Occipital lobe (tissue), 3 donors: ENCODE measurements at places on chromosomes 11 and 22.
A peak's percentile ranks its signal among the peaks of the same experiment; 100 is the strongest.

- DNase-seq = no peak
These were observed 50.2 kb downstream of the RPL27A start for GRCh38 chr11:8732748-8733241.

DNA sequence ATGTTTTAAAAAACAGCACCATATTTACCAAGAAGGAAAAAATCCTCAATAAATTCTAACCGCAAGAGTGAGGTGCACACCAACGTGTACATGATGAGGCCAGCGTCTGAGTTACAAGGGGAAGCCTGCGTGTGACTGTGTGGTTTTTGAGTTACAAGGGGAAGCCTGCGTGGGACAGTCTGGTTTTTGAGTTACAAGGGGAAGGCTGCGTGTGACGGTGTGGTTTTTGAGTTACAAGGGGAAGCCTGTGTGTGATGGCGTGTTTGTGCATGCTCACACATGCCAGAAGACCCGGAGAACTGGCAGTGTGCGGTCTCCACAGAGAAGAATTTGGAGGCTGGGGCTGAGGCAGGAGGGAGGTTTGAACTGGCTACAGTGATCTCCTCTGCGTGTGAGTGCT lies 1376.4 kb downstream of the TBC1D22A start:
- DNase-seq = no peak

DNA sequence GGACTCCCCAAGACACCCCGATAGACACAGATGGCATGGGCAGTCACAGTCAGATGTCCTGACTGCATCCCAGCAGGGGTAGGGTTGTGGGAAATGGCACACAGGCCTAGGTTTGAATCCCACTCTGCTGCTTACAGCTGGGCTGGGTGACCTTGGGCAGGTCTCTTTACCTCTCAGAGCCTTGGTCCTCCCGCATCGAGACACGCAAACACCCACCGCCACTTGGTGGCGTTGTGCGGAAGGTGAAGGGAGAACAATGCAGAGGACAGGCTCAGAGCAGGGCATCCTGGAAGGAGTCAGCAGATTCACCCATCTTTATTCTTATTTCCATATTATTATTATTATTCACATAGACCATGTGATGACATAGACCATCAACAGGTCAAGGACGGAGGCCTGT lies 140.5 kb downstream of the MIAT start:
- no peak for DNase-seq

- DNase-seq = no peak
These were observed 7.7 kb downstream of the CHRDL2 start for GRCh38 chr11:74723511-74723910.

DNA sequence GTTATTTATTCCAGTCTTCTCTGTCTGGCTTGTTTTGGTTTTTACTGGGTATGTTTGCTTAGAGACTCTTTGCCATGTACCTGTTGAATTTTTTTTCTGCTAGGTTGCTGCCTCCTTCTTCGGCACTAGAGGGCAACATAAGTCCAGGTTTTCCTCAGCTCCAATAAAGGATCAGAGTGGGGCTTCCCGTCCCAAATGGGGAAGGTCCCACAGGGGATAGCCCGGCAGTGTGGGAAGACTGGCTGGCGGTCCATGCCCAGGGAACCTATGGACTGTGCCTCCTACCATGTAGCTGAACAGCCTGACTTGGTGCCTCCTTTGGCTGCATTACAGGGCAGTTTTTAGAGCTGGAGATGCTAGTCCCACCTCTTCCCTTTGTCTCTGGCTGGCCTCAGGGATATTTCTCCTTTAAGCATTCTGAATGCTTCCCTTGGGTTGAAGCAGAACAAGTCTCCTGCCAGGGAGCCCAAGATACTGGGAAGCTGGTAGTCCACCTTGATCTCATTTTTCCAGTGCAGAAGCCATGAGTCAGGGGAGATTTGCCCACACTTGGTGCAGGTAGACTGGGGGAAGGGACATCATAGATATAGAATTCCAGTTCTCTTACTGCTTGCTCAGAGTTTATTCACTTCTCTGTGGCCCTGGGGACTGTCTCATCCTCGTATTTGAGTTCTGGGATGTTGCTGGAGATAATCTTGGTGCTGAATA lies 60.2 kb downstream of the BRD1 start:
- no peak for DNase-seq

DNA sequence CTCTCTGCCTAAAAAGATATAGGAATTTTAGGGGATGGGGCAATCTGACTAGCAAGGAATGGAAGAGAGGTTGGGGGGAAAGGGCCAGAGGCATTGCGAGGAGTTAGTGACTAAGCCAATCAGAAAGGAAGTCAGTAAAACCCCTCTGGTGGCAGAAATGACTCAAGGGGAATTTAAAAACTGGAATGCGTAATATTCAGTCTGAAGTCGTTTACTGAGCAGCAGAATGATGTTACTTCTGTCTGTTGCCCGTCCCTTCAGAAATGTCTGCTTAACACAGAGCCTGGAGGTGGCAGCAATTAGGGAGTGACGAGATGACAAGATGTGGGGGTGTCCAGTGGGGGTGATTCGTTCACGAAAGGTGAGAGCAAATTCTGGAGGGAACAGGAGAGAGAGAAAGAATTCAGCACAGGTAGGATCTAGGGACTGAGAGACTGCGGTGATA lies 107.7 kb upstream of the CLMP start:
- DNase-seq = no peak

DNA sequence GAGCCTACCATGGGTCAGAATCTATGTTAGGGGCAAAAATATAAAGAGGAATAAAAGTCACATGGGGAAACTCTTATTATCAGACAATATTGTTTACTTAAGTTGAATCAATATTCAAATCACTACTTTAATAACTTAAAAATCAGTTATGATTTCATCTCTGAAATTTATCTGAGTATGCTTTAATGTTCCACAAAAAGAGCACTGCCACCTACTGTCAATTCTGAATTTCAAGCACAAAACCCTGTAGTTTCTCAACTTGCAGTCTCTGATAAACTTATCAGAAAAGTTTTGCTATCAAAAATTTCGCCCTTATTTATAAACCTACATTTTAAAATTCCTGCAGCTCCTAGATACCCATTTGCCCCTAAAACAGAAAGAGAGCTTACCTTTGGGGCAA lies 47.3 kb downstream of the RDX start:
- DNase-seq = no peak

DNA sequence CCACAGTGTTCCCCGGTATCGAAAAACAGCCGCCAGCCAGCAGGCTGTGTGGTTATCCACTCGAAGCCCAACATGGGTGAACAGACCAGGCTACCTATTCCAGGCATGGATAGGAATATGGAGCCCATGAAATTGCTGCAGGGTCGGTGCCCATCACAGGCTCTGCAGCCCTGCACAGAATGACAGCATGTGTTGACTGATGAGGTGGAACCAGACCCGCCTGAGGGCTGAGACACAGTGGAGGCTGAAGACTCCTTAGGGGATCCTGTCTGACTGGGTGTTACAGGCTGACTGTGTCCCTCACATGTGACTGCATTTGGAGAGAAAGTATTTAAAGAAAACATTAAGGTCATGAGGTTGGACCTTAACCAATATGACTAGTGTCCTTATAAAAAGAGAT lies 6.2 kb upstream of the YPEL1 start:
- DNase-seq = no peak

DNA sequence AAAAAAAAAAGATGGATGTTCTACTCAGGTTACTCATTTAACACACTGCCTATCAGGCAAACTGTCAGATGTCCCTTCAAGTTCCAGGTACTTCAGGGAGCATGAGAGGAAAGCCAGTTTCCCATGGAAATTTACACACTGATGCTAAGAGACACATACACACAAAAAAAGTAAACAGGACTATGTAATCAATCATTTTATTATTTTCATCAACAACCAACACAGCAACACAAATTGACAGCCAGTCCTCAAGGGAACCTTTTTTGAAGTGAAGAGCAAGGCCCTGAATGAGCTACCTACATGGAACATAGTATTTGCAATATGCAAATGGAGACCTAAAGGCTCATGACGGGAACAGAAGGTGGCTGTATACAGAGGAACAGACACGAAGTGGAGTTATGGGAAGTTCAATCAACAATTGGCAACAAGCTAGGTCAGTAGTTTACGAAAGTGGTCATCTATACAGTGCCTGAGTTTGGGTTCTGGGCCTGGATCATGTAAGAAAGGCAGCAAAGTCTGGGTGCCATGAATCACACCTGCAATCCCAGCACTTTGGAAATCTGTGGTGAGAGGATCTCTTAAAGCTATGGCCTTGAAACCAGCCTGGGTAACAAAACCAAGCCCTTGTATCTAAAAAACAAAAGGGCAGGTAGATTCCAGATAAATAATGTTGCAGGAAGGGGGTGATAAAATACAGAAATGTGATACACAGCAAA lies 12.6 kb upstream of the WDR74 start:
- no peak for DNase-seq

DNA sequence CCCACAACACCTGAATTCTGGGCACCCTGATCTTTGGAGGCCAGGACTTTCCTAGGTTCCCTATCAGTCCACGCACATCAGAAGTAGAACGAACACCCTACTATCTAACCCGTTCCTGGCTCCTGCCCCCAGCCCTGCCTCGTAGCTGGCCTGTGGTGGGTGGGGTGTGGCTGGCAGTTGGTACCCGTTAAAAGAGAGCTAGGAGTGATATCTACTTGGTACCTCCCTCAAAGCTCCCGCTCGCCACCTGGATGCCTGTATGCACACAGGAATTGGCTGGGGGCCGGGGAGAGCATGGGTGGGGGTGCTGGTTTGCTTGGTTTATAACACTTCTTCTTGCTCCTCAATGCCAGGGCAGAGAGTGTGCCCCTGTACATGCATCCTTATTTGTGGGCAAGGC lies 14.0 kb upstream of the NECTIN1 start:
- DNase-seq = no peak

GRCh38 chr11:106821291-106821690 lies 197.0 kb downstream of the GUCY1A2 start:
- DNase-seq = no peak

DNA sequence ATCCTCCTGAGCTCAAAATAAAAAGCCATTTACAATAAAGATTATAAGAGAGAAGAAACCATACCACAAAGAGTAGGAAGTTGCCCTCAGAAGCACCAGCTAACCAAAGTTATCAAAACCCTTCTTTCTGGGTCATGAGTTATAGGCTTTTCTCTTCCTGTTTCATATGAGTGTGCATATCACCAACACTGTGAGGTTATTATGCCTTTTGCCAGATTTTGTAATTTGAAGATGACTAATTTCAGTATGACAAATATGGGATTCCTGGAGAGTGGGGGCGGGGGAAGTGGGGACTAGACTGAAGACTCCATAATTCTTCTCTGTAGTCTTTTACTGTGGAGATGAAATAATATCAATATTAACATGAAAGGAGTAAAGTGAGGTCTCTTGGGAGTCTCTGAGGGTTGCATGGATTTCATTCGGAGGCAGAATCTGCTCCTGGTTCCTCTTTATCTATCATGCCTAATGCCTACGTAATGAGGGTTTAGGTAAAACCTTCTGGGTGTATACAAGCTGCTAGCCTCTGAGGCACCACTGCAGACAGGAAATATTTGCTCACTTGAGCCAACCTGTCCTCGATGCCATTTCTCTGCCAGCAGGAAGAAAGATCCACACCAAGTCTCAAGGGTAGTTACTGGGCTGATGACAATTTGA lies 2.1 kb downstream of the LPXN start:
- no peak for DNase-seq

DNA sequence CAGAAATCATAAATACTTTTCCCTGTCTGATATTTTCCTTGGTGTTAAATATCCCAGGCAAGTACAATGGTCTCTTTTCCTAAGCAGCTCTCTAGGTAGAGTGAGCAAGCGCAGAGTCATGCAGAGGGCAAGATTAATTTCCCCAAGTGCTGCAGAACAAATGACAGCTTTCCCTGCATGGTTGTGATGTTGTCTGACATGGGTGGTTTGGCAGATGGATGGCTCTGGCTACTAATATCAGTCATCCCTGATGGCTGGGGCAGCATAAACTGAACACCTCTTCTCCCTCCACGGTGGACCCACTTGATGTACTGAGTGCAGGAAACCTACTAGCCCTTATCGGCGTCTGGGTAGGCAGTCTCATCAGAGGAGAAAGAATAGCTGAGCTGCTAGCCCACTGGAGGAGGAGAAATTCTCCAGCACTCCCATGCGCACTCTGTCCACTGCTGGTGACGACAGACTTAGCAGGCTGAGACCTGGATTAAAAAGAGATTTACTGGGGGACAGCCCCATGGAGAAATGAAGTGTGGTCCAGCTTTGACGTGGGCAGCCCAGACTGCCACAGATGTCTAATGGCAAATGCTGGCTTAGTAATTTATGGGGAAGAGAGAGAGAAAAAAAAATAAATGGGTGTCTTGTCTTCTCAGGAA lies 202.9 kb downstream of the DBX1 start:
- DNase-seq = no peak

- DNase-seq = no peak
These were observed 4220.0 kb upstream of the OR11H1 start for GRCh38 chr22:11307998-11308397.

DNA sequence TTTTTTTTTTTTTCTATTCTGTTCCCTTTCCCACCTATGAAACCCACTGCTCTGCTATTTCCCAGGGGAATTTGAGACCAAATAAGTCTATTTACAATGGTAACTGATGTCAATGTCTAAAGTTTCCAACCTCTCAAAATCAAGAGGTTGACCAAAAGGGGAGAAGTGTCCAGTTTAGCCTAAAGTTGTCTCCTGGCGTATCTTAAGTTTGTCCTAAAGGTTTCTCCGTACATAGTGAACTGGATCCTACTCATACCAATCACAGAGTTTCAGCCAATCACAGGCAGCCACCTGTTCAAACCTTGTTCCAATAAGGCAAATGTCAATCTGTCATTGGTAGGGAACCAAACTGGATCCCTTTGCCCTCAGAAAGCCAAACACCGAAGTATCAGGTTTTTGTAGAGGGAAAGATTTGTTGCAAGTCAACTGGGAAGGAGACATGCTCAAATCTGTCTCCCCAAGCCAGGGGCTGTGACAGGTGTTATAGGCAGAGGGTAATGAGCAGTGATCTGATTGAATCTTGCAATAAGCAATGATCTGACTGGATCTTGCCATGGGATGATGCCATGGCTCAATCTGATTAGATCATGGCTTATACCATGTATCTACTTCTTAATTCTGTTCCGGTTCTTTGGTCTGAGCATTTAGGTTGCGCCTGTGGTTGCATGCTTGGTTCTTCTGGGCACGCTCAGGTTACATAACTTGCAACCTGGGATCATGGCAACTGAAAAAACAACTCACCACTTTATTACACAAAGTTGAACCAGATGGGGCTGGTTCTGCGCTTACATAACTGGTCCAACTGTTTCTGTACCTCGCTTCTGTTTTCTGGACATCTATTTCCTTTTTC lies 1.1 kb upstream of the VPS37C start:
- DNase-seq = peak; percentile 18

DNA sequence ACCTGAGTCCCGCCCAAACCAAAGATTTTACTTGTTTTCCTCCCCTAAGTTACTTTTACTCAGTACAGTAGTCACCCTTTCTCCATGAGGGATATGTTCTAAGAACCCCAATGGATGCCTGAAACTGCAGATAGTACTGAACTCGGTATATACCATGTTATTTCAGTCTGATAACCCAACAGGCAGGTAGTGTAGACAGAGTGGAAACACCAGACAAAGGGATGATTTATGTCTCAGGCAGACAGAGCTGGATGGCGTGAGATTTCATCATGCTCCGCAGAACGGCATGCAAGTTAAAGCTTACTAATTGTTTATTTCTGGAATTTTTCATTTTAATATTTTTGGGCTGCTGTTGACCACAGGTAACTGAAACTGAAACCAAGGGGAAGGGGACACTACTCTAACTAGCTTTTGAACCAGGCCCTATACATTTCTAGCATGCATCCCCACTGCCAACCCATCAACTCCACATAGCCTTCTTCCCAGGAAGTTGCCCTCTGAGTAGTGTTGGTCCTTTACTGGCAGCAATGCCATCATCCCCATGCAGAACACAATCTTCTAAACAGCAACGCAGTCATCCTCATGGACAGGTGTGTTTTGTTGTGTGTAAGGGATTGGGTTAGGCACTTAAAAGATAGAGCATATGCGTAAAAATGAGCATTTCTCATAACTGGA lies 27.7 kb downstream of the CSRP3 start:
- no peak for DNase-seq
